EL (cell line): ENCODE measurements at places on chromosomes 7 and 10.

DNA sequence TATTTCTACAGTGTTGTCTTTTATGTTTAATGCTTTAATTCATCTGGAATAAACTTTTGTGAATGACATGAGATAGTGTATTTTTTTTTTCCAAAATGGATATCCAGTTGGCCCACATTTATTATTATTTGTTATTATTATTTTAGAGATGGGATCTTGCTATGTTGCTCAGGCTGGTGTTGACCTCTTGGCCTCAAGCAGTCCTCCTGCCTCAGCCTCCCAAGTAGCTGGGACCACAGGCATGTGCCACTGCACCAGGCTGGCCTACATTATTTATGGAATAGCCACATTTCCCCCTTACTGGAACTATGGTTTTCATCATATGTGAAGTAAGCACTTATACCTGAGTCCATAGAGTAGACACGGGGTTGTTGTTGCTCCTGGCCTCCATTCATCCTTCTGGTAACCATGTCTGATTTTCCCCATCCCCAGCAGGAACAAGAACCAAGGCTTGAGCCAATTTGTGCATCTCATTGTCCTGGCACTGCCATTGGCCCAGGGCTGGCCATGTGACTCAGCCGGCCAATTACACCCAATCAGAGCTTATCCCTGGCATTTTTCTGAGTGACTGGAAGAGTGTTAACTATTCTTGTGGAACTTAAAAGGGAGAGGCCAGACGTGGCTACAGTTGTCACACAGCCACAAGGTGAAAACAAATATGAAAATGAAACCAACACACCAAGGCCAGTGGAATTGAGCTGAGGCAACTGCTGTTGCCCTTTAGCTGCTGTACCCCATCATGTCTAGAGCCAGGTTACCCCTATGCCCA lies 23.1 kb downstream of the PRF1 start:
- DNase-seq = peak; percentile 14

DNA sequence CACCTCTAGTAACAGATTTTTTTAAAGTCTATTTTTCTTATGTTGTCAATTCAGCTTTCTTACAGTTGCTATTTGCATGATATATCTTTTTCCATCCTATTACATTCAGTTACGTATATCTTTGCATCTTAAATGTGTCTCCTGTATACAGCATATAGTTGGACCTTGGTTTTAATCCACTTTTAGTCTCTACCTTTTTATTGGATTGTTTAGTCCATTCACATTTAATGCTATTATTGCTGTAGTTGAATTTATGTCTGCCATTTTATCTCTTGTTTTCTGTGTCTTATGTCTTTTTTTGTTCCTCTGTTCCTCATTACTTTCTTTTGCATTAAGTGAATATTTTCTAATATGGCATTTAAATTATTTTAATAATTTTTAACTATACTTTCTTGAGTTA lies 100.6 kb downstream of the EEPD1 start:
- no peak for DNase-seq

DNA sequence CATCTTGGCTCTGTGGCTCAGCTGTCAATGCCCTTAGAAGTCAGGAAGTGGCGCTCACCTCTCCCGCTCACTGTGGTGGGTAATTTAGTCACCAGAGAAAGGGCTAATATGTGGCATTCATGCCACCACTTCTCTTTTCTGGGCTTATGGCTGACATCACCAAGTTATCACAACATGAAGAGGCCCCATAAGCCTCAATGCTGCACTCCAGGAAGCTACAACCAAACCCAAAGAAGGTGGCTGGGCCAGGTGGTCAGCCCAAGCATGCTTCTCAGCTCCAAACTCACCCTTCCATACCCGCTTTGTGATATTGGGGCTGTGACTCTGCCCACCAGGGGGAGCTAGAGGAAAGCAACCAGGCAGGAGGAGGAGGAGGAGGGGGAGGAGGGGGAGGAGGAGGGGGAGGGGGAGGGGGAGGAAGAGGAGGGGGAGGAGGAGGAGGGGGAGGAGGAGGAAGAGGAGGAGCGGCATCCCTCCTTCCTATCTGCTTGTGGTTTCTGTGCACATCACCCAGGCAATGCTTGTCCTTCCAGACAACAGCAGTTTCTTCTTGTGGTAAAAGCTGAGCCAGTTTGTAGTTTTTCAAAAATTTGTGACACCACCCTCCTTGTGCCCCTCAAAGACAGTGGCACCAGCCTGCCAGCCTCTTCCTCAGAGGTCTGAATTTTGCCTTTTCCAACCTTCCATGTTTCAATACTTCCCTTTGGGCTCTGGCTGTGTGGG lies 42.1 kb downstream of the CYP26A1 start:
- peak; percentile 55 for DNase-seq

- DNase-seq = no peak
These were observed 145.0 kb upstream of the LRRTM3 start for GRCh38 chr10:66780796-66781195.

- no peak for DNase-seq
These were observed 166.4 kb downstream of the MAD1L1 start for GRCh38 chr7:2066251-2066919.
